NCI-H460 (cell line): ENCODE measurements at places on chromosomes 5 and 9. TPM values are rescaled to one million over a fixed set of nuclear protein-coding genes. Genes with fewer than 3 reads are reported as not detected.

DNA sequence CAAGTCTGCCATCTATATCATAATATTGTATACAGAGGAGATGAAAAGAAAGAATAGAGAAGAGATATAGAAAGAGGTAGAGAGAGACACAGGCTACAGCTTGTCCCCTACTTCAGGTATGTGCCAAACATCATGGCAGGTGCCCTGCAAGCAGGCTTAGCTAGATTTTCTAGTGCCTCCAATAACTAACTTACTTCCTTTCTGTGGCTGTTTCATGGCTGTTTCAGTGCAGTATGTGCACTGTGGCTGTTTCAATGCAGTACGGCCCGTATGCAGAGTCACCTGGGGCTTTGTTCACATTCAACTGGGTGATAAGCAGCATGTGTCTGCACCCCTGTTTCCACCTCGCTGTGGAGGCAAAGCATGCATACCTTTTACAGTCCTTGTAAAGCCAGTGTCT lies 327.2 kb downstream of the NTRK2 start:
- DNase-seq = no peak

DNA sequence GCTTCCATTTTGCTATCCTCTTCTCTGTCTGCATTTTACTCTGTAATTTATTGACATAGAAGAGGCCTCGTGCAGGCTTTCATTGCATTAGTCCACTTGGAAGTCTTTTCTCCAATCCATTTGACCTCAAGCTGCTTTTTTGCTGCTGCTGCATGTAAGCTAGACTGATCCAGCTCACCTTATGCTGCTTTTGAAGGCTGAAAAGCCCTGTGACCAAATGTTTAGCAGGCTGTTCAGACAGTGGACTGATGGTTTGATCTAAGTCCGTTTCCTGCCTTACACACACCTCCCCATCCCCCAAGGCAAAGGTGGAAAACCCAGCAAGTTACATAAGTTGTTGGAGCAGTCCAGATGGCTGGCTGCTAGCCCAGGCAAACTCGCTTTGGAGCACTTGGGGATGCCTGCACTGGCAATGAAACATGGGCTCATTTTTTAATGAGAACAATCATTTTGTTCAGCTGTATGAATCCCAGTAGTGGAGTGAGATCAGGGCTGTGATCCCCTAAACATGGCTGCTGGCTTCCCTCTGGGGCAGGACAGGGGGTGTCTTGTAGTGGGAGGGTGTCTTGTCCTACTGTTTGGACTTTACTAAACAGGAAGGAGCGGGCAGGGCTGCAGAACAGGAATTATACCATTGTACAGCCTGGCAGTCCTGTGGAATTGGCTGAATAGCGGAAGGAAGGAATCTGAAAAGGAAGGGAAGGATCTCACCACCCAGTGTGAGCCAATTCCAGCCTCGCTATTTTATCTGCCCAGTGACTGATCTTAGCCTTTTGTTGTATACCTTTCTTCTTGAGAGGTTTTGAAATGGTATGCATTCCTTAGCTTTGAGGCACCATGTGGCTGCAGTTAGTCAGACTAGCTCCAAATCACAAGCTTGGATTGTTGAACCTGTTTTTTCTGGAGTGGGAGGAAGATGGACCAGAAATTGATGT lies 212.0 kb downstream of the ARHGAP26 start:
- no peak for DNase-seq

DNA sequence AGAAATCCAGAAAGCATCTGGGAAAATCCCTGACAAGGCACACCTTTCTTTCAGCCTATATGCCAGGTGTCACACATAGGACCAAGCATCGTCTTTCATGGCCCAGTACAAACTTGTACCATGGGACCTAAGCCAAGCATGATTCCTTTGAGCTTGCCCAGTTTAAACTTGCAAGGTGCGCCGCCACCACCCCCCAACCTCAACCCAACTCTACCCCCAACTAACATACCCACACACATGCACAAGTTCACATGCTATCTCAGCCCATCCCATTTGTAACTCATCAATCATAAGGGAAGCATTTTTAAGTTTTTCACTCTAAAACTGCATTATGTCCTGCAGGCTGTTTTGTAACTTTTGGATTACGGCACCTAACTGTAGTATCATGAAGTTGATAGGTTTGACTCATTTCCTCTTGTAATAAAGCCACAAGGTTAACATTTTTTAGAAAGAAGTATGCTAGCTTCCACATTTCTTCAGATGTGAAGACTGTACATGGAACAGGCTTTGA lies 145.9 kb upstream of the FST start:
- DNase-seq = no peak

GRCh38 chr5:35229076-35230037 lies 930 bp downstream of the PRLR start:
- DNase-seq = no peak

STK32A gene
- total RNA-seq = 0.32 and 0.43 TPM in 2 replicates

WNK2 gene
- 4.5 and 4.8 TPM in 2 replicates for total RNA-seq

CENPK gene
- 40.0 and 44.0 TPM in 2 replicates for total RNA-seq

ANKRD18A gene
- 1.7 and 3.9 TPM in 2 replicates for total RNA-seq
